ENCODE measurements at places on chromosomes 3 and 15.

- no peak for DNase-seq
Measured at GRCh38 chr3:177665122-177665808, 468.0 kb upstream of the TBL1XR1 start.

- DNase-seq, result no peak
Measured at GRCh38 chr3:31671451-31671850, 138.7 kb downstream of the STT3B start.

DNA sequence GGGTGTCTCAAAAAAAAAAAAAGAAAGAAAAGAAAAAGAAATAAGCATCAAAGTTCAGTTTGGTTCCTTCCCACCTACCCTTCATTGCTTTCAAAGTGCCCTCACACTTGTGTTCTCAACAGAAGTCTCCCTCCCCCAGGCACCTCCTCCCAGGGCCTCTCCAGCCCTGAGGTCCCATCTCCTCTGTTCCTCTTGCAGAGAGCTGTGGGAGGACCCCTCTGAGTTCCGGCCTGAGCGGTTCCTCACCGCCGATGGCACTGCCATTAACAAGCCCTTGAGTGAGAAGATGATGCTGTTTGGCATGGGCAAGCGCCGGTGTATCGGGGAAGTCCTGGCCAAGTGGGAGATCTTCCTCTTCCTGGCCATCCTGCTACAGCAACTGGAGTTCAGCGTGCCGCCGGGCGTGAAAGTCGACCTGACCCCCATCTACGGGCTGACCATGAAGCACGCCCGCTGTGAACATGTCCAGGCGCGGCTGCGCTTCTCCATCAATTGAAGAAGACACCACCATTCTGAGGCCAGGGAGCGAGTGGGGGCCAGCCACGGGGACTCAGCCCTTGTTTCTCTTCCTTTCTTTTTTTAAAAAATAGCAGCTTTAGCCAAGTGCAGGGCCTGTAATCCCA lies 6.1 kb downstream of the CYP1A2 start:
- DNase-seq, result no peak

DNA sequence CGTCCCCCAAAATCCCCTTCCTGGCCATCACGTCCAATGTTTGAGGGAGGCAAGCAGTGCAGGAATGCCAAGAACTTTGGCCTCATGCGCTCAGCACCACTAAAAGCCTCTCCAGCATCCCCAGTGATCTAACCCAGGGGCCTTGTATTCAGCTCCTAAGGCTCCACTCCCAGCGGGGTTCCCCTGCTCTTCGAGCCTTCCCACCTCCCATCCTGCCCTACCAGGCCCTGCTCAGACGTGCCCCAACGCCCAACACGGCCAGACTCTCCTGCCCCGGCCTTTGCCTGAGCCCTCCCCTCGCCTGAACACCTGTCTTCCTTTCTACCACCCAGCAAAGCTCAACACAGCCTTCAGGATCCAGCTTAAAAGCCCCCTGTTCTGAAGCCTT lies 30.5 kb downstream of the PLXND1 start:
- no peak for DNase-seq

DNA sequence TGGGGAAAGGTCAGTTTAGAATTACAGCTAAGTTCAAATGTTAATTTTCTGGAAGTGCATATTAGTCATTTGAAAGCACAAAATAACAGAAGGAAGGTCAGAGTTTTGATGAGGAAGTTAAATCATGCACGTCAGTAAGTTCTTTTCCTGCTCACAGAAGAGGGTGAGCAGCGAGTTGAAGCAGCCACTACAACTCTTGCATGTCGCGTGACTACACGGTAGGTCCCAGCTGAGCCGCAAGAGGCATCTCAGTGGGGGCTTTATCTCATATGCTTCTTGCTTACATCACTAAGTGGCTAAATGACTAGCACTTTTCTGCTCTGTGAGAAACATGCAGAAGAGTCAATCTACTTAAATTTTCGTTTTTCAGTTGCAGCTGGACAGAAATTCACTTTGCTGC lies 21.3 kb upstream of the SEC62 start:
- peak; percentile 33 for DNase-seq

GRCh38 chr3:152719264-152719663 lies 115.7 kb upstream of the P2RY1 start:
- no peak for DNase-seq

DNA sequence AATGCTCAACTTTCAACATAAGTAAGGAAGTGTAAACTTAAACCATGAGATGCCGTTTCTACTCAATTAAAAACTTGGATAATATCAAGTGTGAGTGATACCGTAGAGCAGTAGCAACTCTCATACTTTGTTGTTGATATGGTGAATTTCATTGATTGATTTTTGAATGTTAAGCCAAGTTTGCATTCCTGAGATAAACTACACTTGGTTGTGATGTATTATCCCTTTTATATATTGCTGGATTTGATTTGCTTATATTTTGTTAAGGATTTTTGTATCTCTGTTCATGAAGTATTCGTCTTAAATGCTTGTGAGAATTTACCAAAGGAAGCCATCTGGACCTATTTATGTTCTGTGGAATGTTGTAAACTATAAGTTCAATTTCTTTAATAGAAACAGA lies 21.7 kb downstream of the SLMAP start:
- no peak for DNase-seq

DNA sequence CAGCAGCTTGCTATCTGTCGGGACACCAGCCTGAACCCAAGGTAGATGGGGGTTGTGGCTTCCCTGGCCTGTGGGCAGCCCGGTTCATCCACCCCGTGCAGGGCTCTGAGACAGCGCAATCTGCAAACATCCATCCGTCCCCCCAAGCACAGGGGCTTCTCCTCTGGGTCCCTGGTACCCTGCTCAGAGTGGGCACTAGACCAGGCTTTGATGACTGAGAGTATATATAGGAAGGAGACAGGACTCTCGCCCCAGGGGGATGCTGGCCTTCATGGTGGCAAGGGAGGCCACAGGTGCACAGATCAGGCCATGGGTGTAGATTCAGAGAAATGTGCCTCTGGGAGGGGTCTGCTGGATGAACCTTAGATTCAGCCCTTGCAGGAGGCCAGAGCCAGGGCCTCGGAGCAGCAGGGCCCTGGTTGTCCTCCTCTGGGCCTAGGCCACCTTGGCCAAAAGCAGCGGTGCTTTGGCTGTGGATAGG lies 40.3 kb downstream of the CFAP100 start:
- DNase-seq, result no peak

DNA sequence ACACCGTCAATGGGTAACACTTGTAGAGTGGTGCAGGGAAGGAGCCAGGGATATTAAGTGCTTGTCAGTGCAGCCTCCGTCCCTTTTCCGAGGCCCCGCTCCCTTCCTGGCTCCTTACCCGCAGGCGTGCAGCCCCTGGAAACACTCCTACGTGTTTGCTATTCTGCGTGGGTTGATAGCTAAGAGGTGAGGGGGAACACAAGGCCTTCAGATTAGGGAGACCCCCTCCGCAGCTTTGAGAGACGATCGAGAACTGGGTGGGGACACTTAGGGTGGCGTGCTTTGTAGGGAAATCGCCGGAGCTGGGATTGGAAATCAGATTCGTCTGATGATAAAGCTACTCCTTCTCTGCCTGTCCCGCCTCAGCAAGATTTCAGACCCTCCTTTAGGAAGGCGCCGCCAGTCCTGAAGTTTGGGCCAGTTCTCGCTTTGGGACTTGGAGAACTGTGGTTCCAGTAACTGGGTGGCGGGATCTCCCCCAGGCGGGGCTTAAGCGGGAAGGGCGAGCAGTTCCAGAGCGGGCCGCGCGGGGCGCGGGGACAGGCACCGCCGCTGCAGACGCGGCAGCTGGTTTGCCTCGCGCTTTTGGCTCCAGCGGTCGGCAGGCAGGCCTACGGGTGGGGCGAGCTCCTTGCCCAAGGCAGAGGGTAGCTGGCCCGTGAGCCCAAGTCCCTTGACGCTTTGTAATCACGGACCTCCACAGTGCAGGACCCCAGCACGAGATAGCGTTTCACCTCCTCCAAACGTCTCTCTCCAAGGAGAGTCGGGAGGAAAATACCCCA lies 8.0 kb upstream of the FAM107A start:
- peak; percentile 76 for DNase-seq

DNA sequence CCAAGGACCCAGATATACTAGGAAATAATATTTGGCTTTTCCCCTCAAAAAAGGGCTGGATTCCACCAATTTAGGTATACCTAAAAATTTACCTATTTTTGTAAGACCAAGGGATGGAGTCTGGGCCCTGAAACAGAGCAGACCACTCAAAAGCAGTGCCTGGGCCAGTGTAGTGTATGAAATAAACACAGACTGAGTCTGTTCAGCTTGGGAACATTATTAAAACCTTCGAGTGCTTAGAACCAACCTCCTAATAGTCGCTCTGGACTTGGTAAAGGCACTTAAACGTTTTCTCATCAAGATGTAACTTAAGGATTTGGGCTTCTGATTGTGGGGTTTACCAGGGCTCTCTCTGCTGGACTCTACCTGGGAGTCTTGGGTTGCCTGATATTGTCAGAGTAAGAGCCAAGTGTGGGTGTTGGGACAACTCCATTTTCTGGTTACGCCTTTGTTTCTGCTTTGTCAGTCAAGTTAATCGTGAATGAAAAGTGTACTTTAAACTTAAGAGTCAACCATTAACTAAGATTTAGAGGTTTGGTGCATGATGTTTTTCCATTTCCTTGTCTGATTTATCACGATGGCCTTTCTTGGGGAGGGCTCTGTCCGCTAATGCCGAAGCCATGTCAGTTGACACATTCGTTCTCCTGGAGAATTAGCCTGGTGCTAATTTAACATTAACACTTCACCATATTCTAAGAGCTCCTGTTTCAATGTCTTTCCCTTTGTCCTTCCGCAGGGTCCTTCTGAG lies 221.0 kb upstream of the TPM1 start:
- DNase-seq, result no peak

GRCh38 chr3:140832883-140833282 lies 108.8 kb upstream of the SLC25A36 start:
- no peak for DNase-seq

- no peak for DNase-seq
Measured at GRCh38 chr3:177802151-177802900, 605.0 kb upstream of the TBL1XR1 start.

- no peak for DNase-seq
Measured at GRCh38 chr3:82640254-82640653, 878.8 kb upstream of the GBE1 start.

DNA sequence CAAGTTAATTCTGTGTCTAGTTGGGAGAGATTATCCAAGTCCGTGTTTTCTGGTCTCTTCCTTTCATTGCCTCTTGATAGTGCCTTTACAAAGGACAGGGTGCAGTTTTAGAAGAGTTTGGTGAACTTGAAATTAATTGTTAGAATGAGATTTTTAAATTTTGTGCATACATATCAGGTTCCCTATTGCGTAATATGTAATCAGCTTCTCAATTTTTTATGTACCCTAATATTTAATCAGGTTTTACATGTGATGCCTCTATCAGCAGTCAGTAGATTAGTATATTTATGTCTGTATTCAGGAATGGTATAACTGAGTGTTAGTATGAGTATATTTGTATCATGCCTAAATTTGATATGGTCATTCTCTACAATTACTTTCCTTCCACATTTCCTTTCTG lies 4.9 kb downstream of the SEC62 start:
- no peak for DNase-seq

DNA sequence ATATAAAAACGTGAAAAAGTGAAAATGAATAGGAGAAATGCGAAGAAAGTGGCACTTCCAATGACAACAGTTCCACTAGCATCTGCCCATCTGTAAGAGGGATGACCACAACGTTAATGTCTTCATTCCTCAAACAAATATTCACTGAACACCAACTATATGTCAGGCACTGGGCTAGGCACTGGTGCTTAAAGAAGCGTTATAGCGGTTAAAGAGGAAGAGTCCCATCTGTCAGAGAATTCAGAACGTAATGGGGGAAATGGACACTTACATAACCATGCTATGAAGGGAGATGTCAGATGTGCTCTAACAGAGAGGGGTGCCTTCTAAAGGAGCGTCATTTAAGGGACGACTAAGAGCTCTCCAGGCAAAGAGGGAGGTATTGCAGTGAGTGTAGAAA lies 8.2 kb downstream of the RUBCN start:
- no peak for DNase-seq

GRCh38 chr3:18113417-18113816 lies 311.7 kb downstream of the SATB1 start:
- DNase-seq, result no peak

GRCh38 chr3:104868291-104868690 lies 498.4 kb upstream of the ALCAM start:
- DNase-seq, result no peak

DNA sequence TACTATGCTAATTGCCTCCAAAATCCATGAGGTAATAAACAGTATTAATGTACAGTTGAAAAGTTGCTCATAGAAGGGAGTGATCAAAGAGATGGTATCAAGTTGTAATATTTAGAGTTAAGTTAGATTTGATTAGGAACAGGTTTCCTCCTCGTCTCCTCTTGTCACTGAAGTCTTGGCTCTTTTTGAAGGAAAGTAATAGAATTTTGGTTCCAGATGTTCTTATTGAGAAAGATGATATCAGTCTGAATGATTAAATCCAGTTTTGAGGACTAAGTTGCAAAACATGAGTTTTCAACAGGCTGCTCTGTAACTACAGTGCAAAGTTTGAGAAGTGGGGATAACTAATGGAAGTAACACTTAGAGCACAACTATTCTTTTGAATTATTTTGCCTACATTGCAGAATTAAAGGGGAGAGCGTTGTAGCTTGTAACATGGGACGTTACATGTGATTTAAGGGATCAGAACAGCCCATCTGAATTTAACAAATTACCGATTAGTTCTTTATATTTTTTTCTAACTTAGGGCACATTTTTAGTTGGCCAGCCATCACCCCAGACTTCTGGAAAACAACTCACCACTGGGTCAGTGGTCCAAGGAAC lies 48.3 kb downstream of the MAP6D1 start:
- DNase-seq, result no peak

DNA sequence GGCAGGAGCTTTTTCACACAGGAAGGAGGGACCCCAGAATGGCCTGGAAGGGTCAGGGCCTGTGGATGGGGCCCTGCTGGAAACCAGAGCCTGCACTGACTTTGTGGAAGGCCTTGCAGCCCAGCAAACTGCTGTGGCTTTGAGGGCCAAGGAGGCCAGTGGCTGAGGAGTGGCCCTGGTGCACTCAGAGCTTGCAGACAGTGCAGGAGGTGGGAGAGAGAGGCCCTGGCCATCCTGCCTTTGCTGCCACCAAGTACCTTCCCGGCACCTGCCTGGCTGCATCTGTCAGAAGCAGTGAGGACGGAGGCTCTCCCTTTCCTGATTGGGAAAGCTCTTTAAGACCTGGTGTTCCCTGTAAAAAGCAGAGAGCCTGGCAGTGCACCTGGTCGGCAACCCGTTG lies 6.4 kb downstream of the PSTPIP1 start:
- no peak for DNase-seq

DNA sequence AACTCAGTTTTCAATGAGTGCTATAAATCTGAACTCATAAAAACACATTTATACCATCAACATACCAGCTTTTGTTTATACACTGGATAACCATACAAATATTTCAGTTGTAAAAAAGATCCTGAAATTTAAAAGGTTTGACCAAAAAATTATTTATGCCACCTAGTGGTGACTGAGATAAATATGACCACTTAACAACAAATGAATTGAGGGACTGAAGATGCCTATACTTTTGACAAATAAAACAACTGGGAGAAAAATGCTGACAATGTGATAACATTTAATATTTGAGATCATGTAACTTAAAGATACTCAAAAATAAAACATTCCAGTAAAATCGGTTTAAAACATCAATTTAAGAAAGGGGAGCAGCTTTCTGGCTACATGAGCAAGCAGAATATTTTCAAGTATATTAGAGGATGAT lies 30.4 kb downstream of the ATG3 start:
- no peak for DNase-seq

- DNase-seq, result no peak
Measured at GRCh38 chr3:61562042-61562720, 810 bp downstream of the PTPRG start.

Data from left colon (tissue), 2 donors.